GM18507 (cell line): ENCODE measurements at places on chromosomes 7 and 10.

DNA sequence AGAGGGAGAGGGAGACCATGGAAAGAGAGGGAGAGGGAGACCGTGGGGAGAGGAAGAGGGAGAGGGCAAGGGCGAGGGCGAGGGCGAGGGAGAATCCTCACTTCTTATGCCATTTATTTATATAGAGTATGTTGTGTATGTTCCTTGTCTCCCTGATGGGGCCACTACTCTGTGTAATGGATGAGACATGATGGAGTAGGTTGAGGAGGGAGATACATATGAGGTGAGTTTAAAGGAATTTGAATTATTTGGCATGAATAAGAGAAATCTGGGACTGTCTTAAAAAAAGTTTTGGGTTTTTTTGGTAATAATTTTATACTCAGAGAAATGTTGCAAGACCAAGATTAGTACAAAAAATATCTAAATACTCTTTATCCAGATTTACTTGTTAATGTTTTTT is 20.1 kb downstream of the CCSER2 start:
- DNase-seq: no peak

GRCh38 chr7:17101207-17101696 is 197.2 kb upstream of the AHR start:
- DNase-seq: no peak

GRCh38 chr7:129643550-129644170 is 32.1 kb downstream of the NRF1 start:
- no peak for DNase-seq

DNA sequence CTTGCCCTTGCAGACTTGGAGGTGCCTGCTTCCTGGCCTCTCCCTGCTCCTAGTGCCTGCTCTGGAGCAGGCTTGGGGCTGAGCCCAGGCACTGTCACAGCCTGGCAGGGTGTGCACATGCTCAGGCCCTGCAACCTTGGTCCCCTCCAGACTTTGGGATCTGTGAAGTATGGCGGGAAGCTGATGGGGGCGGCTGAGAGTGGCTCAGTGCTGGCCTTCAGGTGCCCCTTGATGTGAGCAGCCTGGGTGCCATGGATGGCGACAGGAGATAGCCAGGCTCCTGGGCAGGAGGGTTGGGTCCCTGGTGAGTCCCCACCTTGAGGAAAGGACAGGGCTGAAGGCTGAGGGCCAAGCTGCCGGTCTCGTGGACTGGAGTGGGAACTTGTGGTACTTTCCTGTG is 700.4 kb upstream of the KCND2 start:
- DNase-seq: no peak

GRCh38 chr10:792792-793100 is 103.3 kb upstream of the DIP2C start:
- no peak for DNase-seq

DNA sequence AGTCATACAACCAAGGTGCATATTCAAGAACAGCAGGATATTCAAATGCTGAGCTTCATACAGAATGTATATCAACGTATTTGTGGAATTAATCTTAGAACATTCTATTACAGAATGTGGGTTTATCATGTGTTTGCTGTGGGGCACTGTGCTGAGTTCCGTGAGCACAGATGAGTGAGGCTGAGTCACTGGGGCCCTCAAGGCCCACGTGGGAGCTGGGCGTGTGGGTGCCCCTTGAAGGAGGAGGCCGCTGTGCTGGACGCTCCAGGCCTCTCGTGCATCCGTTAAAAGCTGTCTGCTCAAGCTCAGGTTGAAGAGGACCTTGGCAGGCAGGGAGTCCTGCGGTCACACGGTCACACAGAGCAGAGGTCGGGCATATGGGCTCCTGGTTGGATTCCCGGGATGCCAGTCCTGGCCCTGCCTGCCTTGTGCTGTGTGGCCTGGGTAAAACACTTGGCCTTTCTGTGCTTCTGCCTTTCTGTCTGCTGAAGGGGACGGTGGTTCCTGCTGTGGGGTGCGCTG is 70.1 kb downstream of the GLRX3 start:
- DNase-seq: no peak

GRCh38 chr7:47536661-47537611 is 45.0 kb downstream of the TNS3 start:
- no peak for DNase-seq

DNA sequence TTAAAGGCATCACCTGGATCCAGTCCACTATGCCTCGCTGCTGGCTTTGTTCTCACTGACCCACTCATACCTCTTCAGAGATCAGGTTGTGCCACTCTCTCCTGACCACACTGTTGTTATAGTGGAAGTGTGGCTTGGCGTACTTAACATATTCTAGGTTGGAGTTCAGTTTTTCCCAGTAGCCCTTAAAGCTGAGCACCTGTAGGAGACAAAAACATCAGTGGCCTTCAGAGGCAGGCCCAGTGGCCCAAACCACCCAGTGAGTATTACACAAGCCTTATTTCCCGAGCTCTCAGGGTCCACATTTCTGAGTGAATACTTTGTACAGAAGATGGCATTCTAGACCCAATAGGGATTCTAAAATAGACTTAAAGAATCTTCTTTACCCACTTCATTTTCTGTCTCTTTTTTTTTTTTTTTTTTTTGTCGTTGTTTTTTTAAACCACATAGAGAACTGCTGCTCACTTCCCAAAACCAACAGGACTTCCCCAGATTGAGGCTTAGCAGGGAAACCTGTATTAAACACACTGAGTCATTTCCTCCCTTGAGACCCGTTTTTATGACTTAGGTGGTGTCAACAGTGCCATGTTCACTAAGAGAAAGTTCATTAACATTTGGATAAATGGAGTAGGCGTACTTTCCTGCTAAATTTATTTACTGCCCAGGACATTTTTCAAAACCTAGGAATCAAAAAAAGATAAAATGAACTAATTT is 85.8 kb downstream of the GSAP start:
- no peak for DNase-seq

DNA sequence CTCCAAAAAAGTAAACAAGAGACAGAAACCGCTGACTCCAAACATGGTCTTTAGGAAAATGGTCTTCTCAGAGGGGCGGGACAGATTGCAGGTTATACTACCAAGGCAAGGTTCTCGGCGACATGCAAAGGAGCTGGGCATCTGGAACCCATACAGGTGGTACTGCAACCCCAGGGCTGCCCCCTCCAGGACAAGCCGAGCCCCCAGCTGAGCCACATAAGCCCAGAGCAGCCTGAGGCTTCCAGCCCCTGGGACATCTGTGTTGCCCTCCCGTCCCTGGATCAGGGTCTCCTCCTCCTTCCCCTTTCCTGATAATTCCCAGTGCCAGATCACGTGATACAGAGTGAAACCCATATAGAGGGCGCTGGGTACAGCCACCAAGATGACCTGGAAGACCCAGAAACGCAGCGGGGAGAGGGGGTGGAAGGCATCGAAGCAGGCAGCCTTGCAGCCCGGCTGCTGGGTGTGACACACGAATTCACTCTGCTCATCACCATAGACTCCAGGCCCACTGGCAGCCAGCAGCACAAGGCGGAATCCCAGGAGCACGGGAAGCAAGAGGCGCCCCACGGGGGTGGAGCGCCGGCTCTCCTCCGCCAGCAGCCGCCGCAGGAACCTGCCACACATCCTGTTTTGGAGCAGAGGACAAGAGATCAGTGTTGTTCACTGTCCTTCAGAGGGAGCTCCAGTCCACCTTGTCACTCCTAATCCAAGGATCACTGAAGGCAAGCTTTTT is at the start of gene GJC3:
TSS of gene GJC3 (minus strand) at position 627 of the 736 bp plus-strand sequence. CDS start at position 627, 0 bp downstream.
- DNase-seq: no peak

DNA sequence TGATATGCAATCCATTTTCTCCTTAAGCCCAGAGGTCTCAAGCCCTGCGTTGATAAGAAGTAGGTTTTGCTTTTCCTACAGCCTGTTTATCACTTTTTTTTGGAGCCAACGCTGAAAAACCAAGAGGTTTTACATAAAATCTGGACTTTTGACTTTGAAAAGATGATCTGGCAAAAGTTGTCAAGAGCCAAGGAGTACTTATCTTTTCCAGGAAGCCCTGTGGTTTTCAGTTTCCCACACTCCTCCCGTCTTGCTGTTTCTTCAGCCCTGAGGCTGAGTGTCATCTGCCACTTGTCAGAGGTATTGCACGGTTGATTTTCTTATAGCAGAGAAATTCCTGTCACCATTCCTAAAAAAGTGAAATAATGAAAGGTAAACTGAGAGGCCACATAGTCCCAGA is 108.7 kb downstream of the TYW1 start:
- DNase-seq: no peak

- no peak for DNase-seq
Measured at GRCh38 chr10:95346715-95347401, 56.1 kb upstream of the PDLIM1 start.

DNA sequence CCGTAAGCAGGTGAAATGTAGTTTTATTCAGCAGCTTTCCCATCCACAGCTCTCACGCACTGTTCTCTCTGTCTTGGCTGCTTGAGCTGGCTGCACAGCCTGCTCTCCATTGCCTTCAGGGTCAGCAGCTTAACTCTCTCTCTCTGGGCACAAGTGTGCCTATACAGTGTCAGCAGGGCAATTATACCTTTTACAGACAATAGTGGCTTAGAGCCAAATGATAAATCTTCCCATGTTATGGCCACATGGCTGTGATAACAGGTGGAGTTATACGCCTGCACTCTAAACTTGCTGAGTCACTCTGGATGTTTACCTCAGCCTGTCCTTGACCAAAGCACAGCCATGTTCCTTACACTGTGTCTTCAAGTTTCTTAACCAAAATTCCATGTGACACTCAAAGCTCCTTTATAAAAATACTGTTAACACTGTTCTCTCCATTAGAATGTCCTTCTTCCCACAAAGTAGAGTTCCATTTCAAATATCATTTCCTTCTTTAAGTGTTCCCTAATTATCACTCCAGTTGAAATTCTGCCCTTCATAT is 6.1 kb downstream of the RNF133 start:
- no peak for DNase-seq

DNA sequence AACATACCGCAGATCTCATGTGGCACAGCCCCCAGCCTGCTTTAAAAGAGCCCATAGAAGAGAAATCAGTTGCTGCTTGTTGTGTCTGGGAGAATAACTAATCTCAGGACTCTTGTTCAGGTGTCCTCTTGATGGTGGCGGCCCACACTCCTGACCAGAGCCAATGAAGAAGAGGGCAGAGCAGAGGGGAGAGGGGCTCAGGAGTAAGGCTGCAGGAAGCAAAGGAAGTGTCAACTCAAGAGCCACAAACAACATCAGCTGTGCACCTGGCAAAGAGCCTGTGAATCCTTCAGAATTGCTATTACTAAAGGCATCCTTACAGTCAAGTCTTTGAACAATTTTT is 59.8 kb upstream of the PTN start:
- no peak for DNase-seq

GRCh38 chr10:47037654-47038425 is 126.6 kb downstream of the PTPN20 start:
- DNase-seq: no peak

- DNase-seq: no peak
Measured at GRCh38 chr10:45491061-45491460, 117.0 kb downstream of the ALOX5 start.

DNA sequence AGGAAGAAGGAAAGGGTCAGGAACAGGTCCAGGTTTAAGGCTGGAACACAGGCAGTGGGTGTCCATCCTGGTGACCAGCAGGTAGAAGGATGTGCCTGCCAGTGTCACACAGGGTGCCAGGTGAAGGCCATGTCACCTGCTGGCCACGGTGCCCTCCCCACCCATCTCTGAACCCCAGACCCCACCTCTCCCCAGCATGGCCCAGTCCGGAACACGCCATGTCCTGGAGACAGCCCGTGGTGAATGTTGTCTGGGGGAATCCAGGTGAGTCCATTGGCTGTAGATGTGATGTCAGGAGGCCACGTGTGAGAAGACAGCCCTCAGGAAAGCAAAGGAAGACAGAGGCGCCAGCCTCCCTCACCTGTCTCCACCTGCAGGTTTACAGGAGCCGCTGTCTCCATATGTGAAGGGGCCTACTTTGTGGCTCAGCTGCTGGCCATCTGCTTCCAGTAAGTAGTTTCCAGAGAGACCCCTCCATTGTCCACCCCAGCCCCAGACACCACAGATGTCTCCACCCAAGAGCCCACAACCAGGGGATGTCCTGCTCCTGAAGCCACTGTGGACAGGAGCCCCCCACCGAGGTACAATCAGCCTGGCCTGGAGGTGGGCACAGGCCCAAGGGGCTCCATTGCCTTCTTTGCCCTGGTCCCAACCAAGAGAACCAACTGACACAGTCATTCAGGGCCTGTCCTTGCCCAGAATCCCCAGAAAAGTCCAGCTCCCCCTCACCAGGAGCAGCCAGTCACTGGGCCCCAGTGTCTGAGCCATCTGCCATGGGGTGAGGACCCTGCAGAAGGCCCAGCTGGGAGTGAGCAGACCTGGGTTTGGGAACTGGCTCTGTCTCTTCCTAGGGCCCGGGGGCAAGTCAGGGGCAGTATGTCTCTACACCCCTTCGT is 20.7 kb downstream of the TMEM72 start:
- no peak for DNase-seq

DNA sequence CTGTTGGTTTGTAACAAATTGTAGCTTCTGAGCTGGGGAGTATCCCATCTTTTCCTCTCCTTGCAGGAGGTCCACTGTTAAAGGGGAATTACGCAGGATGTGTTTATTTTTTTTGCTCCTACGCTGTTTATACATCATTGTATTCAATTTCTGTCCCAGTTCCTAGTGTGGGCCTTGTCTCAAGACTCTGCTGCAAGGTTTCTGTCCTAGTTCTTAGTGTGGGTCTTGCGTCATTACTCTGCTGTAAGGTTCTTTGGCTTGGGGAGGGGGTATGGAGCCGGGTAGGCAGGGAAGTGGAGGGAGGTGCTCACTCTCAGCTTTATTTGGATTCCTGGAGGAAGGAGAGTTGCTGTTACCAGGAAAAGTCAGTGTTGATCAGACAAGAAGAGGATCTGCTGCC is 64.0 kb upstream of the TRIM8 start:
- DNase-seq: no peak

DNA sequence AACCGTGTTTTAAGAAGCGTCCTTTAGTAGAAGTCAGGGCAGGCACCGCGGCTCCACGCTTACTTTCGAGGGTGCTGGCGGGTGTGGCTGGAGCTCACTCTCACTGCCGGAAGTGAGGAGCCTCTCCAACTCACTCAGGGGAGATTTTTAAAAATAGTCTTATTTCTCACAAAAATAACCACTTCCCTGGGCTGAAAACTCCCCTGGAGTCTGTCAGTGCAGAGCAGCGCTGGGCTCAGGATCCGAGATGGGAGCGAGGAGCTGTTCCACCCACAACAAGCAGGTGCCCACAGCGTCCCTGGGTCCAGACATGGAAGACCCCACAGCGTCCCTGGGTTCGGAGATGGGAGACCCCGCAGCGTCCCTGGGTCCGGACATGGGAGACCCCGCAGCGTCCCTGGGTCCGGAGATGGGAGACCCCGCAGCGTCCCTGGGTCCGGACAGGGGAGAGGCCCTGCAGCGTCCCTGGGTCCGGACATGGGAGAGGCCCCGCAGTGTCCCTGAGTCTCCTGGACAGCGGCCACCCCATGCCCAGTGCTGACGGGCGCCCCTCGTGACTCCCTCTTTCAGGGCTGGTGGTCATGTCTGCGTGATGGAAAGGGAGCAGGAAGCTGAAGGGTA is 51.2 kb downstream of the VIPR2 start:
- DNase-seq: no peak

DNA sequence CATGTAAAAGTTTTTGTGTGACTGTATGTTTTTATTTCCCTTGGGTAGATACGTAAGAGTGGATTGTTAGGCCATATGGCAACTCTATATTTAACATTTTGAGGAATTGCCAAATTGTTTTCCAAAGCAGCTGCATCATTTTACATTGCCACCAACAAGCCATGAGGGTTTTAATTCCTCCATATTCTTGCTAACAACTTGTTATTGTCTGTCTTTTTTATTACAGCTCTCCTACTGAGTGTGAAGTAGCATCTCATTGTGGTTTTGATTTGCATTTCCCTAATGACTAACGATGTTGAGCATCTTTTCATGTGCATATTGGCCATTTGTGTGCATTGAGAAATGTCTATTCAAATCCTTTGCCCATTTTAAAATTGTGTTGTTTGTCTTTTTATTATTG is 94.9 kb downstream of the CARD11 start:
- DNase-seq: no peak

GRCh38 chr10:131963350-131963749 is 18.4 kb downstream of the BNIP3 start:
- DNase-seq: no peak
